ENCODE measurements at places on chromosomes 12 and 14.

GRCh38 chr12:57127726-57128518 lies at the start of gene LRP1:
Gene LRP1 (plus strand): TSS chr12:57128483. CDS start chr12:57128965, 482 bp downstream.
- peak; percentile 96 for DNase-seq

DNA sequence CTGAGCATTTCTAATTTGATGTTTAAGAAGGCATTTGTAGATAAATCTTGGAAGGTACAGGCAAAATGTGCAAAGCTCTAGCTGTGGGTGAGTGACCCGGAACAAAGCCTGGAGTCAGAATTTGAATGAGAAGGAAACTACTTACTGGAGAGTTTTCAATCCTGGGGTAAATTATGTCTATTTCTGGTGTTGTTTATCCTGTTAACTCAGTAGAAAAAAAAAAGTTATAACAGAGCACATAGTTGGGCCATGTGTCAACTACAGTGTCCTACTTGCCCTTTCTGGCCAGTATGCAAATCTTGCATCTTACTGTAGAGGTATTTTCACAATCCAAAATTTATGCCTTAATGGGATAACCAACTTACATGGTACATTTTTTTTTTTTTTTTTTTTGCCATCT lies 182.3 kb downstream of the SYNE2 start:
- no peak for DNase-seq

DNA sequence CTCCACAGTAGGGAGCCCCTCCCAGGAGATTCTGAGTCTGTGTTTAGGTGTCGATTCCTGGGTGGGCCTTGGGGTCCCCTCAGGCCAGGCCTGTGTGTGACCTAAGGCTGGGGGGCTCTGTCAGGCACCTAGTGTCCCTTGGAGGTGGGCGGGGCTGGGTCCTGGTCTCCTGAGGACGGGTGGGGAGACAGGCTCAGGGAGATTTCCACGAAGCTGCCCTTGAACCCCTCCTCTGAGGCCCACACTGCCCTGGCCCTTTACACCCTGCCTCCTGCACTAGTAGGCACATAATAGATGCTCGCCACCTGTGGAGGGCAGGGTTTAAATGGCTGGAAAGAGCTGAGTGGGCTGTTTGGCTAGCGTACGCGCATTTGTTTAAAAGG lies 32.9 kb downstream of the MEG3 start:
- DNase-seq: no peak

DNA sequence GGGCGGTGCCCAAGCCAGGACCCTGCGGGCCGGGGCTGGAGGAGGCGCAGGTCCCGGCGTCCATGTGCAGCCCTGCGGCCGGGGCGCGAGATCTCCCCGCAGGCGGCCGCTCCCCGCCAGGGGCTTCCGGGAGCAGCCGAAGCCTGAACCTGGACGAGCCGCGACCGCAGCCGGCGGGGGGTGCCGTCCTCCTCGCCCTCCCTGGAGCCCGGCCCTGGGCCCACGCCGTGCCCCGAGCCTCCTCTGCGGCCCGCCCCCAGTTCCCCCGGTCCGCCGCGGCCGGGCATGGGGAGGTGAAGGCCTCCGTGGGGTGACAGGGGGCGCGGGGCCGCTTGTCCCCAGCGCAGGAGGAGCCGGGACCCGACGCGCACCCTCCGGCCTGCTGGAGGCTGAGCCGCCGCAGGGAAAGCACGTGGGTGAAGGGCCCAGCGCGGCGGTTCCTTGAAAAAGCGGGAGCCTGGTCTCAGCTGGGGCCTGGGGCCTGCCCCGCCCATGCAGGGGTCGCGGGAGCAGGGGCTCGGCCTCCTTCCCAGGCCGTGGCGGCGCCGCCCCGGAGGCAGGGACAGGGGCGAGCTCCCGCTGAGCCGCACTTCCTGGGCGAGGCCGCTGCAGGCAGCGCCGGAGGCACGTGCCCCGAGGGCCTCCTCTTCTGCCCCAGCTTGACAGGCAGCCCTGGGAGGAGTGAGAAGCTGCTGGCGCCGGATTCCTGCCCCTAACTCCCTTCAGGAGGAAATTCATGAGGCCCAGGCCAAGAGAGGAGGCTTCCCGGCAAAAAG lies 55.6 kb upstream of the PPP2R5C start:
- DNase-seq: peak; percentile 56

- no peak for DNase-seq
Measured at GRCh38 chr12:459430-460258, at the start of gene B4GALNT3. Gene B4GALNT3 (plus strand): TSS chr12:459939. CDS start chr12:460377, 438 bp downstream.

DNA sequence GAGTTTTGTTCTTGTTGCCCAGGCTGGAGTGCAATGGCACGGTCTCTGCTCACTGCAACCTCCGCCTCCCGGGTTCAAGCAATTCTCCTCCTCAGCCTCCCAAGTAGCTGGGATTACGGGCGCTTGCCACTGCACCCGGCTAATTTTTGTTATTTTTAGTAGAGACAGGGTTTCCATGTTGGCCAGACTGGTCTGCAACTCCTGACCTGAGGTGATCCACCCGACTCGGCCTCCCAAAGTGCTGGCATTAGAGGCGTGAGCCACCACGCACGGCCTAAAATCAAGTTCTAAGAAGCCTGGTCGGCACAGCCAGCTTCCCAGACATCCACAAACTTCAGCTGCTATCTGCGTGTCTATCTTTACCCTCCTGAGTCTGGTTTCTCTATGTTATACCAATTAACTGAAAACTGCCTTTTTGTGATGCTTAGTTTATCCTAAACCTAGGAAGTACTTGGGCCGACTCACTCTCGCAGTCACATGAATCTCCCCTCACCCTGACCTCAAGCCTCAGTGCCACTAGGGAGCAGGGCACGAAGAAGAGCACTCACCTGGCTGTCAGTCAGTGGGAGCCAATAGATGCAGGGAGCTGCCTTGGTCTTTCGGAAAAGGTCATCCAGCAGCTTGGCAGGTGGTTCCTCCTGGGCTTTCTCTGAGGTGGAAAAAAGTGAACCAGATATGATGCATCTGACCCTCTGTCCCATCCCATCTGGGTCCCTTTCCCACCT lies 3.4 kb upstream of the CDH24 start:
- peak; percentile 79 for DNase-seq
